ENCODE measurements at places on chromosomes 1 and 21.

DNA sequence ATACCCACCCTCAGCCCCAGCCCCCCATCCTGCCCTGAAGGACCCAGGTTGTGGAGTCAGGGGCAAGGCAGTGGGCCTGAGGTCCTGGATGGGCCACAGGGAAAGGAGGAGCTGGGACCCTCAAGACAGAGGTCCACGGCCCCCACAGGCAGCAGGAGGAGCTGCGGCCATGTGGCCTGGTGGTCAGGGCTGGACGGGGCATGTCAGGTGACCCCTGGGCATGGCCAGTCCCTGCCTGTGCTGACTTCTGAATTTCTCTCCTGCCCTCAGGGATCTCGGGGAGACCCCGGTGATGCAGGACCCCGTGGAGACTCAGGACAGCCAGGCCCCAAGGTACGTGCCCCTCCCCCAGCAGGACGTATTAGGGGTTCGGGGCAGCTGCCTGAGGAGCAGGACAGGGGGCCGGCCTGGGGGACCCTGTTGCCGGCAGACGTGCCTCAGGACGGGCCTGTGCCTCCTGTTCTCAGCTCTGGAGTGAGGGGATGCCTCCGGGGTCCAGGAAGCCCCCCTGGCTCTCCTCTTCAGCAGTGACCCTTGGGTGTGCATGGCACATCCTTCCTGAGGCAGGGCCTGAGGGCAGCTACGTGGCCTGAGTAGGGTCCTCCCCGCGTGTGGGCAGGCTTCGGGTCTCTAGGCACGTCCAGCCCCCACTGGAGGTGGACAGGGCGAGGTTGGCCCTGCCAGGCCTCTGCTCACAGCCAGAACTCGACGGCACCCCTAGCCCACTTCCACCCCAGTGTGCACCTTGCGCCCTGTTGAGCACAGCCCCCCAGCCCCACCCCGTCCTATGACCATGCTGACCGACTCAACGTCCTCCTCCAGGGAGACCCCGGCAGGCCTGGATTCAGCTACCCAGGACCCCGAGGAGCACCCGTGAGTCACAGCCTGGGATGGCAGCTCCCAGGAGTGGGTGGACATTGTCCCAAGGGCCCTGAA, 23.6 kb downstream of the COL6A2 start:
- no peak for DNase-seq

- no peak for DNase-seq
These were observed 325 bp downstream of the OR14A2 start for GRCh38 chr1:247747616-247748015.

DNA sequence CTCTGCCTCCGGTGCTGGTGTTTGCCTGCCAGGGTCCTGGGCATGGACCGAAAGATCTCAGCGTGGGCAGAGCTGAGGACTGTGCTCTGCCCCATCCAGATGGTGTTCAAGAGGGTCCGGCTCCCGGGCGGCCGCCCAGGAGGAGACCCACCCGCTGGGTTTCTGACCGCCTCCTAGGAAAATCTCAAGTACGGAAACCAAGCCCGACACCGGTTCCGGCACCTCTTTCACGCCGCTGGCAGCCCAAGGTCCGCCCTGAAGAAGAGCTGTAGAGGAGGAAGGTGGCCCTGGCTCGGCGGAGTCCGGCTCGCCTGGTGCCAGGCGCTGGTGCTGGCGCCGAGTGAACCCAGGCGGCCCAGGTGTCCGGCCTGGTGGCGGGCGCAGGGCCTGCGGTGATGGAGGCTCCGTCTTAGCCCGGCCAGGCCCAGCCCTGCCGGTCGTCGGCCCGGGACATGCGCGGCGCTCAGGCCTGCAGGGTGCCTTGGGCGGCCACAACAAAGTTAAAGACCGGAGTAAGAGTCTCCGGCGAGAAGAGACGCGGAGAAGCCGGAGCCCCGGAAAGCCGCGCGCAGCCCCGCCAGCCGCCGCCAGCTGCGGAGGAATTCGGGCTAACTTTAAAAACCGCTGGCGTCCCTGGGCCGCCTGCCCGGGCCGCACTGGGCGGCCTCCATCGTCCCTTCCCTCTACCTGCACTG, 1.5 kb downstream of the GRIK3 start:
- no peak for DNase-seq

DNA sequence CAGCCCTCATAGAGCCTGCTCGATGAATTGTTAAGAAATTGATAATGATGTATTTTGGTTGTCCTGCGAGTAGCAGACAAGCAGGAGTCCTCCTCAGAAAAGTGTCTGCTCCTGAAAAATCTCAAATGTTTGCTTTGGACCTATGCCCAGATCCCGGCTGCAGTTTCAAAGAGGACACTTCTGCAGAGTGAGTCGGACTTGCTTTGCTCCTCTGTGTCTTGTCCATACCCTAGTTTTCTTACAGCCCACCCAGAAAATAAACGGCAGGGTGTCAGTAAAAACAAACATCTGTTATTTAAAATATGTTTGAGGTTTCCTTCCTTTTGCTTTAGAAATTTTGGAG, 2.8 kb downstream of the S100A10 start:
- DNase-seq, result no peak

GRCh38 chr1:11518791-11519628, 40.1 kb downstream of the DISP3 start:
- no peak for DNase-seq

GRCh38 chr1:53134042-53134485, 8.4 kb downstream of the SLC1A7 start:
- no peak for DNase-seq

DNA sequence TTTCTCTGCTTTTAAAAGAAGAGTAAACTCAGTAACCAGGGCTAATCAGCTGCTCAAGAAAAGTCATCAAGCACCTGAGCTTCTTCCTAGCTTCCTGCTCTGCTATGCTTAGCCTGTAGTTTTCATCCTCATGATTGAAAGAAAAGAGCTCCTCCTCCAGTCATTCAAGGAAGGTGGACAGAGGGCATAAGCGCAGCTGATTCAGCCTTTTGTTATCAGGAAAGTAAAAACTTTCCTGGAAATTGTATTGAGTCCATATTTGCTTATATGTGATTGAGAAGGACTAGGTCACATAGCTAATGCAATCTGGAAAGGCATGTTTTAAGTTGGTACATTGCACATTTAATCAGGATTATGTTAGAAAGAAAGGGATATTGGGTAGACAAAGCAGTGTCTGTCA, 8.5 kb upstream of the BACH1 start:
- DNase-seq, result no peak

DNA sequence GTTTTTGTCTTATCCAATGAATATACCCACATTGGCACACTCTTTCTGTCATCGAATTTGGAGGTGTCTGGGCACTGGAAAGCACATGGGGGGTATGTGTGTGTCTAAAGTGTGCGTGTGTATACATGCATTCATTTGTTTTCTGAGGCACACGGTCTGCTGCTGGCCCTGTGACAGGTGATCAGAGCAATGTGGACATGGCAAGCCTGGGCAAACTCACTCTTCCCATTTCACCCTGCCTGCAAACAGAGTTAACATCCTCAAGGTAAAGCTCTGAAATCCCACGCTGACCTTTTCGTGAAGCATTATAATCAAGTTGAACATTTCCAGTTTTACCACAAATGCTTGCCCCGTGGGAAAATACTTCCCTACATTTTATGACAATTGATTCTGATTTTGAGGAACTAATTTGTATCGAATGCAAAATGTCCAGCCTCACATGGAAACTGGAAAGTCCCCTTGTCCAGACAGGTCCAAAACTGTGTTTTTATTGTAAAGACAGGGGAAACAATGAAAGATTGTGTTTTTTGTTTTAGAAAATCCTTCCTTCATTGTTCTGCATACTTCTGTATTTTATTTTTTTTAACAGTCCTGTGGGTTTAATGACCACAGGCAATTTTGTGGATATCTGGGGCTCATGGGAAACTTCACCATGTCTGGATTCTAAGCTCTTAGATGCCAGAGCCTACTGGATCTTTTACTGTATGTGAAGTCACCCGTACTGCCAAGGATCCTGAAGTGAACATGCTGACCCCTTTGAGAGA, 160.9 kb downstream of the PBX1 start:
- DNase-seq, result no peak

- DNase-seq, result no peak
These were observed 58.5 kb upstream of the ACTL8 start for GRCh38 chr1:17696417-17697301.

DNA sequence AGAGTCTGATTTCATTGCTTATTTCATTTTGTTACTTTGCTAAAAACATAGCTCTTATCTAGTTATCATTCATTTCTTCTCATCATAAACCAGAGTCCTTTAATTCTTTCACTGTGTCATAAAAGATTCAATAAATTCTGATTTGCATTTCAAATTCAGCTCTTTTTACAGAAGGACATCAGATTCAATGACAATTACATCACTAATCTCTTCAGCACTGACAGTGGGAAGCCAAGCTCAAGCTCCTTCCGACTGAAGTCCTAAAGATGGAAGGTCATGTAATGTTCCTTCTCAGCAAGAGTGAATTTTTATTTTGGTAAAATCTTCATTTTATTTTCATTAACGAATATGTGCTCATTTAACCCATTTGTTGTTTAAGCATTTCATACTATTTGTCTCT, 530.7 kb upstream of the ADGRL2 start:
- DNase-seq, result no peak

DNA sequence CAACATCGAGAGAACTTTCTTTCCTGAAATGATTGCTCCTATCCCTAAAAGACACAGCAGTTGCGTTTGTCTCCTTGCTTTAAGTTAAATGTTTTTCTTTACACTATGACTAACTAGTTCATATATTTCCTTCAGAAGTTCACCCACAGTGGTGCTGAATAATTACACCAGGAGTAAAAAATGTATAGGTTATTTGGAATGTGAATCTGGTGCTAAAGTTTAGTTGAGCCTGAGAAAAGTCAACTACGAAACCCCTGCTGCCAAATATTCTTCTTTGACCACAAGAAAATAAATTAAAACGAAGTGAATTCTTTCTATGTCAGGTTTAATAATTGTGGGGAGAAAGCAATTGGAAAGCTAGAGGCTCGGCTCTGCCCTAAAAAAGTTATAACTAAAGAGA, 52.8 kb downstream of the C4BPA start:
- DNase-seq, result no peak

GRCh38 chr1:5949085-5949760, 43.0 kb downstream of the NPHP4 start:
- DNase-seq, result no peak

DNA sequence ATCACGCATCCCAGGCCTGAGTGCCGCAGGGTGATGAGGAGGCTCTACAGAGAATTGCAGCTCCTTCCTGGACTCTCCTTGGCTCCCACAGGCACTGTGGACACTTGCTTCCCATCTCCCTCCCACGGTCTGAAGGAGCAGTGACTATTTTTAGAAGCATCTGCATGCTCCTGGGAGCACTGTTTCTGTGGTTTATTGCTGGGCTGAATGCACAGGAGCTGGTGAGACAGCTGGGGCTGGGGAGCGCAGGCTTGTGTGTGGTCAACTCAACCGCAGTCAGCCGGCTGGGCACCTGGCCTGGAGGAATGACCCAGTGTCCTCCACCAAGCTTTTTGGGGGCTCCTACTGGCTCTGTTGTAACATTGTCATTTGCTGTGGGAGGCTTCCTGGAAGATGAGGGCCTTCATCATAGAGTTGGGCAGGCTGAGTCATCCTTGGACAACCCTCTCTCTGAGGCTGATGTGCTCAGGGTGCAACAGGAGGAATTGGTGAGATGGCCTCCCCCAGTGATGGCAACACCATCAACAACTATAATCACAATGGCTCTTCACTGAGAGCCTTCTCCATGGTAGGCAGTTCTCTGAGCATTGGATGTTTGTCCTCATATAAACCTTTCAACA, 1.7 kb downstream of the NFASC start:
- no peak for DNase-seq

DNA sequence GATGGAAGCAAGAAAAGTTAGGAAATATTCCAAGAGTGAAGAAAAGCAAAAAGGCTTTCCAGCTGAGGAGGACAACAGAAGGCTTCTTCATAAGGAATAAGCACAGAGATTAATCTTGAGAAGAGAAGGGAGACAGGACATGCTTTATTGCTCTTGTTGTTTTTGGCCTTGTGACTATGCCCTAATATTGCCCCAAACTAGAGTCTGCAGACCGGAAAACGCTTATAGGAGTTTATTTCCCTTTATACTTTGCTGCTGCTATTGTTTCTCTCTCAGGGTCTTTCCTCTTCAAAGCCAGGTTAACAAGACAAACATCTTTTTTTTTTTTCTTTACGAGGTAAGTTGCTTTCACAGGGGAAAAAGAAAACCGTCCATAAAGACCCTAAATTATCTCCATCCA, 991.4 kb downstream of the ADGRL2 start:
- DNase-seq, result no peak

GRCh38 chr1:77378723-77379535, 97.1 kb downstream of the AK5 start:
- DNase-seq, result no peak

GRCh38 chr1:25516686-25517085, 26.7 kb upstream of the LDLRAP1 start:
- no peak for DNase-seq

GRCh38 chr1:216422821-216423520, at the start of gene USH2A:
Gene USH2A (minus strand): TSS chr1:216423448. CDS start chr1:216422336, 1,112 bp downstream.
- DNase-seq, result no peak

DNA sequence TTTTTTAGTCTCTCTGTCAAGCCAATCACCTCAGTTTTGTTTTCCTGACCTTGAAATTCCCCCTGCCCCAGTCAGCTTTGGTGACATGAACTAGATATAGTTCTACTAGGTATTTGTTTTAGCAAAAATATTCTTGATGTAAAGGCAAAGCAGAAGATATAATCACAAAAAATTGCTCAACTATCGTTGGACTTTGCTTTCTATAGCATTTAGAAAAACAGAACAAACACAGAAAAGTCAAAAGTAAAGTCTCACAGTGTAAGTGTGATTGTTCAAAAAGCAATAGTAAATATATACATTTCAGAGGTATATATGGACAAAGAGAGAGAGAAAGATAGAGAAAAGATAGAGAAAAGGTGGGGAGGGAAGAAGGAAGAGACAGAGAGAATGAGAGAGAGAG, 305.9 kb downstream of the ADGRL2 start:
- DNase-seq, result no peak

GRCh38 chr21:33752260-33752659, 110.0 kb downstream of the ITSN1 start:
- DNase-seq, result no peak

DNA sequence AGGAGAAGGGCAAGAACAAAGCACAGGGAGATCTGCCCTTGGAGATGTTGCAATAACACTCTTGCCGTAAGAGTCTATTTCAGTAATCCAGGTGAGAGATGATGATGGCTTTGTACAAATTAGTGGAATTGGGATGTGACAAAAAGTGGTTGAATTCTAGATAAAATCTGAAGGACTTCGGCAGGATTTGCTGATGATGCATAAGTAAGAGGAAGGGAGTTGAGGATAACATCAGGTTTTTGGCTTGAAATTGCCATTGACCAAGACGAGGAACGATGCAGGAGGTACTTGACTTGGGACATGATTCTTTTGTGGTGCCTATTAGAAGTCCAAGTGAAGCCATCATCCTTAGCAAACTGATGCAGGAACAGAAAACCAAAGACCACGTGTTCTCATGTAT, 238.1 kb downstream of the GRIK1 start:
- no peak for DNase-seq

- no peak for DNase-seq
These were observed 79.6 kb downstream of the PIK3CD start for GRCh38 chr1:9731051-9731537.

GRCh38 chr1:209662879-209663327, 10.7 kb upstream of the LAMB3 start:
- DNase-seq, result no peak
